DMS79 (cell line): ENCODE measurements at places on chromosomes 7 and 10.

GRCh38 chr10:112950714-112951358 lies 789 bp downstream of the TCF7L2 start:
- no peak for DNase-seq

DNA sequence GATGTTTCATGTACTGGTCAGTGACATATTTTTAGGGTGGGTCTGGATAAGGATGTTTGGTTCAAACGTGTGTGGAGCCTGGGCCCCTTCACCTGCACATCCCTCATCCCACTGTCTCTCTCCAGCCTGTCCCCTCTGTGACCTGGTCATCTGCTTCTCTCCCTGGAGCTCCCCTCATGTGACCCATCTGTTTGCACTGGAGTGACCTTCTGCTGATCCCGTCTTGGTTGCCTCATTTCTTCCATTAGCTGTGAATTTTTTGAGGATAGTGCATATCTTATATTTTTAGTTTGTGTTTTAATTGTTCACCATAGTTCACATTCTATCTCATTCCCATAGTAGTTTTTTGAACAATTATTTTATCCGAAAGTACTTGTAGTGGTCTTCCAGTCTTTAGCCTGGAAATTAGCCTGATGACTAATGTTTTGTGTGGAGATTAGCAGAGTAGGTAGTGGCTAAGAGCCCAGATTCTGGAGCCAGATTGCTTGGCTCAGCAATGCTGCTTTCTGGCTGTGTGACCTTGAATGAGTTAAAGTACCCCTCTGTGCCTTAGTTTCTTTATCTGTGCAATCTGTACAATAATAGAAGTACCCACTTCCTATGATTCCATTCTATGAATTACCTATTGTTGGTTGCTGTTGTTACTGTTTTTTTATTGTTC lies 224.5 kb downstream of the LRMDA start:
- no peak for DNase-seq

GRCh38 chr7:157690833-157691585 lies 354.2 kb downstream of the DNAJB6 start:
- DNase-seq, result peak; percentile 86

- no peak for DNase-seq
Measured at GRCh38 chr7:84102213-84102612, 92.4 kb downstream of the SEMA3A start.

GRCh38 chr10:62108759-62109586 lies 159.7 kb downstream of the RTKN2 start:
- no peak for DNase-seq

GRCh38 chr7:157577061-157577460 lies 240.3 kb downstream of the DNAJB6 start:
- no peak for DNase-seq
